ENCODE measurements at places on chromosomes 7 and 10.

DNA sequence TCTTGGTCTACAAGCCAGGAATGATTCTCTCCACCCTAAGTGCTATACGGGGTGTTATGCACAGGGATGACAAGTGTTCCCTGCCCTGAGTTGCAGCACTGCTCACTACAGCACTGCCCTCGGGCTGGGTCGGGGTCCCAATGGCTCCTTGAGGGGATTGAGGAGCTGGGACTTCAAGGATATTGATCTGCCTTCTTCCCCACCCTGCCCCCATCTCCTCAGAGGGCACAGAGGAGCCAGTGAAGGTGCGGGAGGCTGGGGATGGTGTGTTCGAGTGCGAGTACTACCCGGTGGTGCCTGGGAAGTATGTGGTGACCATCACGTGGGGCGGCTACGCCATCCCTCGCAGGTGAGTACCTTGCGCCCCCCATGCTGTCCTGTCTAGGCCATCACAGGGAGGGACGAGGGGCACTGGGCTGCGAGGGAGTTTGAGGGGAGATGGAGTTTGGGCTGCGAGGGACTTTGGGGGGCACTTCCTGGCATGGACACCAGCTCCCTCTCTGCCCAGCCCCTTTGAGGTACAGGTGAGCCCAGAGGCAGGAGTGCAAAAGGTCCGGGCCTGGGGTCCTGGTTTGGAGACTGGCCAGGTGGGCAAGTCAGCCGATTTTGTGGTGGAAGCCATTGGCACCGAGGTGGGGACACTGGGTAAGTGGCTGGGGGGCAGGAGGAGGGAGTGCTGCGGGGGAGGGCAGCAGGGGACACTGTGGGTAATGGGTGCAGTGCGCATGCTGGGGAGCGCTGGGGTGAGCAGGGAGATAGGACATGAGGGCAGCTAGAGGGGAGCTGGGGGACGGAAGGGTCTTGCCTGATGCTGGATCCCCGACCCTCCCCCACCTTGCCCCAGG is 10.3 kb downstream of the FLNC start:
- DNase-seq: no peak

GRCh38 chr7:148711191-148712102 is 12.7 kb downstream of the CUL1 start:
- no peak for DNase-seq

DNA sequence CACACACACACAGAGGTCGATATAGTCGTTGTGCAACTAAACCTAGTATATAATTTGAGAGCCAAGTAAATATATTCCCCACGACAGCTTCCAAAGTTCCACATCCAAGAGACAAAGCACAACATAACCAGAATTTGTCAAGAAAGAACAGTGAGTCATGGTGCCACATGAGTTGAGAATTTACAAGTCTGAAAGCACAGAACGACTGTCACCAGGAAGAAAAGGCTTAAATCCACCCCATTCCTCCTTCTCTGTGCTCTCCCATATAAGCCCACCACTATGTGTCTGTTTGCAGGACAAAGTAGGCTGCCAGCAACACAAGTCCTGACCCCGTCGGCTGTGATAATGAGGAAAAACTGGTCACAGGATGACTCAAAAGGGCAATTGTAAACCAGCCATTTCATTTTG is 32.8 kb downstream of the GSAP start:
- DNase-seq: peak; percentile 55

DNA sequence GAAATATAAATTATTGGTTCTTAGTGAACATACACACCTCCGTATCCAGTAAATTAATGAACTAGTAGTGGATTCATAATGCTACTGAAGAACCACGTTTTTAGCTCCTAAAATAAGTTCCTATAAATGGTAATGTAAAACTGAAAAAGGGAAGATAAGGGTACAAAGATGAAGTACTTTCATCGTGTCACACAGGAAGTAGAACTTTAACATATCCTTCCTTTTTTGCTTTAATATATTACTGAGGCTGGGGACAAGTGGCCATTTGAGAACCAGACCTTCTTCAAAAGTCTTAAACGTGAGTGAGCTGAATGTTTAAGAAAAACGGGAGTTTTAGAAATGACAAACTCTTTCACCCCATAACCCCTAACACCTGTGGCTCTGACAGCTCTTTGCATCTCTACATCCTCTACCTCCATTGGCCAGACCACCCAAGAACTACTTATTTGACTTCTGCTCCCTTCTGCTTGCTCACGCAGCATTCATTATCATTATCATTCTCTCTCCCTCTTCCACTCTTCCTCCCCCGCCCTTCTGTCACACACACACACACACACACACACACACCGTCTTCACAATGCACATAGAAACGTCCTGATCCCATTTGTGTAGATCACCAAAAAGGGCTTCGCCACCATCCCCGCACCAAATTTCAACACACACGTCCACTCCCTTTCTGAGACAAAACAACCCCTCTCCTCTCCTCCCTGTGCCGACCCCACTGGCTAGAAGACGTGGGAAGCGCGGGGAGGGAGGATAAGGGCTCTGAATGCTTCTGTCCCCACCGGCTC is 677 bp downstream of the SKAP2 start:
- DNase-seq: peak; percentile 34

GRCh38 chr10:80406204-80406603 is 2.1 kb upstream of the PRXL2A start:
- DNase-seq: peak; percentile 61

DNA sequence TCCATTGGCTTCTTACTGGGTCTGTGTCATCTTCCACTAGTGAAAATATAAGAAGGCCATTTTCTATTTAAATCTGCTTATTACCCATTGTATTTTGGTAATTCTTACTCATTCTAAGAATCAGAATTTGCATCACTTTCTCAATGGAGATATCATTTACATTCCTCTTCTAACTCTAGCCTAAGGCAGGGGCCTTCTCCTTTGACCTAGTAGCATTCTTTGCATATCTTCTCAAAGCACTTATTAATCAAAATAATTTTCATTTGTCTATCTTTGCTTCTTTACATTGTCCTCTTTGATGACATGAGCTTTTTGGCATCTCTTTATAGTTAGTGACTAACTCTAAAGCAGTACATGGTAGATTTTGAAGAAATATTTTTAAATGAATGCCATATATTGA is 400.9 kb upstream of the SEMA3D start:
- DNase-seq: no peak

GRCh38 chr10:851901-852300 is 79.6 kb downstream of the LARP4B start:
- DNase-seq: no peak

GRCh38 chr10:24350070-24350921 is 141.4 kb downstream of the KIAA1217 start:
- DNase-seq: peak; percentile 40
